ENCODE measurements at places on chromosomes 12 and 14.

- no peak for DNase-seq
Measured at GRCh38 chr14:92520102-92521057, 6.8 kb downstream of the RIN3 start.

- DNase-seq: no peak
Measured at GRCh38 chr12:122917507-122918121, 21.7 kb upstream of the VPS37B start.

- DNase-seq: no peak
Measured at GRCh38 chr14:90911121-90911520, 94.9 kb upstream of the TTC7B start.

- DNase-seq: no peak
Measured at GRCh38 chr14:64758691-64759554, 54.7 kb downstream of the PLEKHG3 start.

GRCh38 chr12:57430112-57430930 lies 522 bp downstream of the R3HDM2 start:
- DNase-seq: no peak

- DNase-seq: no peak
Measured at GRCh38 chr12:70379846-70380245, 13.8 kb downstream of the KCNMB4 start.

GRCh38 chr12:27824126-27824842 lies 44.2 kb upstream of the MANSC4 start:
- peak; percentile 63 for DNase-seq

GRCh38 chr14:64855721-64856528 lies 23.8 kb downstream of the SPTB start:
- no peak for DNase-seq

DNA sequence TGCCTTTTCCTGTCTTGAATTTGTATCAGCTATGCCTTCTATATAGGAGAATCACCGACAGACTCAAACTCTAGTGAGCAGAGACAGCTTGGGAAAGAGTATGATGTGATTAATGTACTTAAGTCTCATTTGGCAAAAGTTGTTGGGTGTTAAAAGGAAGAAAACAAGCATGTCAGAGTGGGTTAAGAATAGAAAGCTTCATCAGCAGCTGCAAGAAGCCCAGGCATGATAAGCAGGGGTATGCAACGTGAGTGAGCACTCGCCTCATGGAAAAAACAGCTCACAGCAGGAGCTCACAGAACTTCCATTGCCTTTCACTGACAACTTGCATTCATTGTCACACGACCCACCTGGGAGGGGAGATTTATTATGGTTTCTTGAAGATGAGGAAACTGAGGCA lies 35.9 kb upstream of the WNK1 start:
- DNase-seq: no peak

- no peak for DNase-seq
Measured at GRCh38 chr12:75389706-75390105, 1.2 kb upstream of the GLIPR1L2 start.

DNA sequence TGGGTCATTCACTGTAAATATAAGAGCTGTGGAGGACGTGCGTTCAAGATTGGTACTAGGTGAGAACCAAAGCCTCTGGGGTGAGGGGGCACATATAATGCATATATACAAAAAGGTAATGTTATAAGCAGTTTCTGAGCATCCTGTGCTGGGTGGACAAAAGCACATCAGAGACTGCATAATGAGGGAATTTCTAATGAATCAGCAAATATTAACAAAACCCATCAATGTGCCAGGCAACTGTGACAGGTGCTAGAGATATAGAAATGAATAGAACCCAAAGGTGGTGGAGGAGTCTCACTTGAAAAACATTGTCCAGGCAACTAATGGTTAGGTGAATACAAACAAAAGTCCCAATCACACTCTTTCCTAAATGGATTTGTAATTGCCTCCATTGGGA lies 74.7 kb downstream of the GPR65 start:
- DNase-seq: no peak
